ENCODE measurements at places on chromosomes 1 and 21. TPM values are rescaled to one million over a fixed set of nuclear protein-coding genes. Genes with fewer than 3 reads are reported as not detected.

GRCh38 chr1:48793863-48794262, 17.2 kb upstream of the BEND5 start:
- H3K27me3 ChIP-seq, result no peaks in the 10 kb centered on the region
- no peak overlapping the region for H3K4me3 ChIP-seq
- H3K27ac ChIP-seq, result no peak overlapping the region
- no peaks in the 10 kb centered on the region for H3K4me1 ChIP-seq
- no peaks in the 10 kb centered on the region for H3K36me3 ChIP-seq
- no peak for DNase-seq

- H3K4me3 ChIP-seq, result no peak overlapping the region
- no peaks in the 10 kb centered on the region for H3K36me3 ChIP-seq
- no peaks in the 10 kb centered on the region for H3K4me1 ChIP-seq
- no peak for DNase-seq
Observed at GRCh38 chr1:83627045-83627444, 371.9 kb downstream of the TTLL7 start.

GRCh38 chr1:159829273-159829634, 2.6 kb downstream of the SLAMF8 start:
- no peak overlapping the region for H3K4me3 ChIP-seq
- peak overlapping the region; percentile 64 for H3K27ac ChIP-seq
- H3K36me3 ChIP-seq, result no peaks in the 10 kb centered on the region
- H3K27me3 ChIP-seq, result no peaks in the 10 kb centered on the region

DNA sequence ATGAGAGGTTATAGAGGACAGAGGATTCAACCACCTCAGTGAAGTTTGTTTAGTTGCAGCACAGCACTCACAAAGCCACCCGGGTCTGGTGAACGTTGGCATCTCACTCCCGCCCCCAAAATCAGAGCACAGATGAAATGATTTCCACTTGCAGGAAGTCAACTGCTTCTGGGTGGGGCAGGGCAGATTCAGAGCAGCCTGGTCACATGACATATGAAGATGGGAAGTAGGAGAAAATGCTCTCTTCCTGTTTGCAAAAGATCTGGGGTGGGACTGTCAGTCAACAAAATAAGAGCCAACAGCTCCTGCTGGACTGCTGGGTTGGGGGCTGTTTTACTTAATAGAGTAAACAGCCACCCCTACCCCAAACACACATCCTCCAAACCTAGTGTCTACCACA, 43.2 kb downstream of the LRRC71 start:
- H3K4me1 ChIP-seq, result no peaks in the 10 kb centered on the region
- no peak for DNase-seq
- peak overlapping the region; percentile 33 for H3K27ac ChIP-seq
- H3K27me3 ChIP-seq, result no peaks in the 10 kb centered on the region

- H3K36me3 ChIP-seq, result peaks cover 17% of the 10 kb centered on the region
- peaks cover 48% of the 10 kb centered on the region for H3K4me1 ChIP-seq
- no peak overlapping the region for H3K4me3 ChIP-seq
- peak; percentile 80 for DNase-seq
Observed at GRCh38 chr1:169115891-169116585, 9.5 kb downstream of the ATP1B1 start.

GRCh38 chr1:29629401-29629800, 393.1 kb downstream of the PTPRU start:
- no peak overlapping the region for H3K4me3 ChIP-seq
- H3K27me3 ChIP-seq, result no peaks in the 10 kb centered on the region
- H3K27ac ChIP-seq, result no peak overlapping the region
- no peak for DNase-seq
- H3K36me3 ChIP-seq, result no peaks in the 10 kb centered on the region
- H3K4me1 ChIP-seq, result no peaks in the 10 kb centered on the region

- H3K27me3 ChIP-seq, result no peaks in the 10 kb centered on the region
- H3K4me1 ChIP-seq, result no peaks in the 10 kb centered on the region
- no peak for DNase-seq
- no peaks in the 10 kb centered on the region for H3K36me3 ChIP-seq
- H3K4me3 ChIP-seq, result no peak overlapping the region
Observed at GRCh38 chr1:4696161-4696745, 41.8 kb downstream of the AJAP1 start.

DNA sequence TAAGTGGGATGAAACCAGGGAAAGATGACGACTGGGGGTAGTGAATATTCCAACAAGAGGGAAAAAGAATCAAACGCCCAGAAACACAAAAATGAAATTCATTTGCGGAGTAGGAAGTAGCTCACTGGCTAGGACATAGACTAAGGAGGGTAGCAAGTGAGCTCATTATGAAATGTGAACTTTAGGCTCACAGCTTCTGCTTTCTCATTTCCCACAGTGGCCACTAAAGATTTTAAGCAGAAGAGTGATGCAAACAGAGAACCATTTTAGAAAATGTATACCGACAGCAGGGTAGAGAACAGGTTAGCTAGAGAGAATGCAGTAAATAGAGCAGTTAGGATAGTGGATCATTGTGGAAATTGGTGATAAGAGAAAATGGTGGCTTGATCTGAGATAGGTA, 3.5 kb downstream of the CD48 start:
- H3K4me3 ChIP-seq, result no peak overlapping the region
- no peaks in the 10 kb centered on the region for H3K36me3 ChIP-seq
- no peak for DNase-seq
- no peaks in the 10 kb centered on the region for H3K27me3 ChIP-seq

DNA sequence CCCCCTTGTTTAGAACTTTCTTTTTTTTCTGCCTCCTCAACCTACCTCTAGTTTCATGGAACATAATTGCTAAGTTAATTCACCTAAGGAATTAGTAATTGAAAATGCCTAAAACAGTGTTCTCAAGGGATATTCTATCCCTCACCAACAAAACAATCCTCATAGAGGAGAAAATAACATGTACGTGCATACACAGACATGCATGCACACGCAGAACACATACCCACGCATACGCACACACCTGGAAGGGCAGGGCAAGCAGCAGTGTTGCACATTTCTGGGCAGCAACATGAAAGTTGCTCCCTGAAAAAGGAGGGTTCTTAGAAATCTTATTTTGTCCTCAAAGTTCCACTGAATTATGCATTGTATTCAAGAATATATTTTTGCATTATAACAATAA, 76.6 kb downstream of the HHAT start:
- no peak overlapping the region for H3K4me3 ChIP-seq
- H3K27ac ChIP-seq, result no peak overlapping the region
- H3K4me1 ChIP-seq, result no peaks in the 10 kb centered on the region
- no peaks in the 10 kb centered on the region for H3K36me3 ChIP-seq

DNA sequence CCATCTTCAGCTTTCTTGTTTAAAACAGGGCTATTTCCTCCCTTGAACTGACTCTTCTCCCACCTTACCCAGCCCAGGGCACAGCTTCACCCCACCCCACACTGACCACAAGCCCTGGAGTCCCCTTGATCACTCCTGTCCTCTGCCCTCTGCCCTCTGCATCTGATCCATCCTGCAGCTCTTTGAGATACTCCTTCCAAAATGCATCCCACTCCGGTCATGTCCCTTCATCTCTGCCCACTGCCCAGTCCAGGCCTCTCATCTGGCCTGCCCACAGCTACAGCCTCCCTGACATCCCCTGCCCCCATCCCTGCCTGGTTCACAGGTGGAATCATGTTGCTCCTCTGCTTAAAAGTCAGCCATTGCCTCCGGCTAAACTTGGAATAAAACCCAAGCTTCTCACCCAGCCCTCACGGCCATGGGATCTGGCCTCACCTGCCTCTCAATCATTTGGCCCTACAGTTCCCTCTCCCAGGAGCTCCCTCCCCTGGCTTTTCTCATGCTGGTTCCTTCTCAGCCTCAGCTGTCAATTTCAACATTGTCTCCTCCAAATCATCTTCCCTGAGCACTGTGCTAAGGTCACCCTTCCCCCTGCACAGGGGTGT, 202.0 kb downstream of the MATN1 start:
- no peaks in the 10 kb centered on the region for H3K4me1 ChIP-seq
- no peaks in the 10 kb centered on the region for H3K36me3 ChIP-seq
- H3K27me3 ChIP-seq, result peaks cover 34% of the 10 kb centered on the region
- DNase-seq, result no peak
- no peak overlapping the region for H3K27ac ChIP-seq
- H3K4me3 ChIP-seq, result no peak overlapping the region

RYR2 gene
- total RNA-seq, result 10.3 TPM

- peak; percentile 73 for DNase-seq
- H3K36me3 ChIP-seq, result peaks cover 11% of the 10 kb centered on the region
- H3K4me1 ChIP-seq, result peaks cover 16% of the 10 kb centered on the region
- no peaks in the 10 kb centered on the region for H3K27me3 ChIP-seq
Observed at GRCh38 chr1:244833734-244834542, 1.5 kb upstream of the COX20 start.

EDARADD gene
- 0.73 TPM for total RNA-seq

BARHL2 gene
- not detected for total RNA-seq

GFI1 gene
- 1.3 TPM for total RNA-seq

IFNGR2 gene
- 90.8 TPM for total RNA-seq

MAP3K7CL gene
- total RNA-seq, result 5.0 TPM

DNA sequence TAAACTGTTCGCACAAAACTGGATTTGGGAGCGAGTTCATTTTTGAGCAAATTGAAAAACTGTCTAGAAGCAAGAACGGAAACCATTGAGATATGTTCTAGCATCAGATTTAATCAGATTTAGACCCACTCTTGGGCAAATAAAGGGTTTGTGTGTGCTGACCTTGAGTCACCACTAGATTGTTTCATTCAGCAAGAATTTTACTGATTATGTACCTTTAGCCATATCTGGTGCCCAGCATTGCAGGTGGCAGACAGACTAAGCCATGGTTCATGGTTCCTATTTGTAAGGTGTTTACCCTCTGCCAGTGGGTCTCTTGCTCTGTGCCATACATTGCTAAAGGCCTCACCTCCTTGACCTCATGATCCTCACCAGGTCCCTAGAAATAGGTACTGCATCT, 1.4 kb downstream of the NUDC start:
- H3K4me3 ChIP-seq, result peak overlapping the region; percentile 100
- H3K36me3 ChIP-seq, result peaks cover 46% of the 10 kb centered on the region
- H3K27me3 ChIP-seq, result no peaks in the 10 kb centered on the region
- H3K4me1 ChIP-seq, result peaks cover 32% of the 10 kb centered on the region

DNA sequence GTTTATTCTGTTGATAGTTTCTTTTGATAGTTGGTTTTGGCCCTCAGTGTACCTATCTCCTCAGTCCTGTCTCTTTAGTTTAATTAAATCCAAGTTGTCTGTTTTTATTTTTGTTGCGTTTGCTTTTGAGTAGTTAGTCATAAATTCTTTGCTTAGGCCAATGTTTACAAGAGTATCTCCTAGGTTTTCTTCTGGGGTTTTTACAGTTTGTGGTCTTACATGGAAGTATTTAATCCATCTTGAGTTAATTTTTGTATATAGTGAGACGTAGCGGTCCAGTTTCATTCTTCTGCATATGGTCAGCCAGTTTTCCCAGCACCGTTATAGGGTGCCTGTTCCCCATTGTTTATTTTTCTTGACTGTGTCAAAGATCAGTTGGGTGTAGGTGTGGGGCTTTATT, 139.4 kb downstream of the POU2F1 start:
- no peaks in the 10 kb centered on the region for H3K4me1 ChIP-seq
- no peak overlapping the region for H3K4me3 ChIP-seq
- H3K27ac ChIP-seq, result no peak overlapping the region
- no peak for DNase-seq

PRAMEF9 gene
- not detected for total RNA-seq

NUCKS1 gene
- total RNA-seq, result 115 TPM

DNA sequence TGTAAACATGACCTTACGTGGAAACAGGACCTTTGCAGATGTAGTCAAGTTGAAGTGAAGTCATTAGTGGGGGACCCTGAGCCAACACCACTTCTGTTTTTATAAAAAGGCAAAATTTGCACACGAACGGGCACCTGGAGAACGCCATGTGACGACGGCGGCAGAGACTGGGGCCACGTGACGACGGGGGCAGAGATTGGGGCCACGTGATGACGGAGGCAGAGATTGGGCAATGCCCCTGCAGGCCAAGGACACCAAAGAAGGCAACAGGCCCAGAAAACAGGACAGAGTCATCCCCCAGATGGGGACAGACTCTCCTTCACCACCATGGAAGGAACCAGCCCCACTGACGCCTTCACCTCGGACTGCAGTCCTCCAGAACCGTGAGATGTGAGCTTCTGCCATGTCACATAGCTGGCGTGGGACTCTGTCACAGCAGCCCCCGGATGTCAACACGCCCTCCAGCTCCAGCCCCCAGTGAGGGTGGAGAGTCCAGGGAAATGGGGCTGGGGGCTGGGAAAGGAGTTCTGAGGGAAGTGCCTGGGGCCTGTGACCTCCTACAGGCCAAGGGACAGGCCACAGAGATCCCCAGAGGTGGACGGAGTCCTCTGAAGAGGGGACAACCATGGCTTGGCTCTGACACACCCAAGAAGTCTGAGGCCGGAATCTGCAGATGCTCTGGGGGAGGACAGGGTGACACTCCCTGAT, 4.0 kb downstream of the KRTAP12-4 start:
- H3K27me3 ChIP-seq, result peaks cover 51% of the 10 kb centered on the region
- no peaks in the 10 kb centered on the region for H3K36me3 ChIP-seq
- no peaks in the 10 kb centered on the region for H3K4me1 ChIP-seq
- no peak overlapping the region for H3K27ac ChIP-seq

- H3K27ac ChIP-seq, result no peak overlapping the region
- no peak overlapping the region for H3K4me3 ChIP-seq
- no peaks in the 10 kb centered on the region for H3K4me1 ChIP-seq
- no peaks in the 10 kb centered on the region for H3K36me3 ChIP-seq
- no peaks in the 10 kb centered on the region for H3K27me3 ChIP-seq
Observed at GRCh38 chr21:20570824-20571232, 427.4 kb upstream of the NCAM2 start.

C1QTNF12 gene
- 1.2 TPM for total RNA-seq

PPIAL4G gene
- not detected for total RNA-seq

GRCh38 chr1:36178471-36179219, 22.7 kb downstream of the MAP7D1 start:
- H3K27me3 ChIP-seq, result no peaks in the 10 kb centered on the region
- DNase-seq, result peak; percentile 64
- H3K4me3 ChIP-seq, result no peak overlapping the region

- peak overlapping the region; percentile 31 for H3K4me3 ChIP-seq
- no peaks in the 10 kb centered on the region for H3K36me3 ChIP-seq
- peak; percentile 92 for DNase-seq
- peaks cover 39% of the 10 kb centered on the region for H3K27me3 ChIP-seq
- no peak overlapping the region for H3K27ac ChIP-seq
- H3K4me1 ChIP-seq, result no peaks in the 10 kb centered on the region
Observed at GRCh38 chr1:26225033-26225831, 8.8 kb upstream of the CEP85 start.

CD164L2 gene
- total RNA-seq, result 5.9 TPM

CHI3L1 gene
- total RNA-seq, result 49.7 TPM

- H3K27ac ChIP-seq, result no peak overlapping the region
- H3K4me1 ChIP-seq, result peaks cover 3% of the 10 kb centered on the region
- H3K27me3 ChIP-seq, result no peaks in the 10 kb centered on the region
- no peak overlapping the region for H3K4me3 ChIP-seq
- no peaks in the 10 kb centered on the region for H3K36me3 ChIP-seq
- no peak for DNase-seq
Observed at GRCh38 chr1:14934867-14935266, 218.7 kb upstream of the TMEM51 start.

- peaks cover 31% of the 10 kb centered on the region for H3K36me3 ChIP-seq
- no peaks in the 10 kb centered on the region for H3K4me1 ChIP-seq
- peak overlapping the region; percentile 48 for H3K4me3 ChIP-seq
- H3K27ac ChIP-seq, result peak overlapping the region; percentile 87
- DNase-seq, result peak; percentile 71
- no peaks in the 10 kb centered on the region for H3K27me3 ChIP-seq
Observed at GRCh38 chr1:37945743-37946702, 830 bp downstream of the INPP5B start.

NBPF11 gene
- total RNA-seq, result 8.6 TPM

Data from left lung (tissue), 14 donors.